ENCODE measurements at places on chromosomes 5 and 9.
A peak's percentile ranks its signal among the peaks of the same experiment; 100 is the strongest.

DNA sequence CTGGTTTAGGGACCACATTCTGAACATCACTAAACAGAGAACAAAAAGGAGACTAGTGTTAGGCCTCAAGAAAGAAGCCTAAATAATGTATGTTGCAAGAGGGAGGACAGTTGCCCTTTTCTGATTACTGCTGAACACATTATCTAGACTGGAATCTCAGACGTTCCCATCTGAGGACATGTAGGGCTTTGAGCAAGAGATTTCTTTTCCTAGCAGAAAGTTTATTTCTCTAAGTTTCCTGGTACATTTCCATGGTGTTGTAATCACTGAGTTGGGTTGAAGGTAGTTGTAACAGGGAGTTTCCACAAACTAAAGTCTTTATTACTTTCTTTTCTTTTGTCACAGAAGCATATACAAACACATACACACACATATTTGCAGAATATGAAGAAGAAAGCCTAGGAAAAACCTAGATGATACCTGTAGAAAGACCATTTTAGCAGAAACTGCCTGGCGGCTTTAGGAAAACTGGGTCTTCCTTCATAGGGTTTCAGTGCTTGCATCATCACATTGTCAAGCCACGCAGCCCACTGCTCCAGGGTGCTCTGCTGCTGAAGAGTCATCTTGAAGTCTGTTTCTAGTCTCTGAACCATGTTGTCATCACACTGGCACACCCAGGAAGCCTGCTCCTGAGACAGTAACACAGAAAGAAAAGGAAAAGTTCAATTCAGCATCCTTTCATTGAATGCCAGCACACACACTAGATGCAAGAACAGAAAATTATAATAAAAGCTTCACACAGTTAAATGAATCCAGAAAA is 269.1 kb downstream of the RFX3 start:
- DNase-seq = no peak
- H3K4me3 ChIP-seq = no peak overlapping the region
- no peaks in the 10 kb centered on the region for H3K27me3 ChIP-seq
- no peaks in the 10 kb centered on the region for H3K4me1 ChIP-seq
- no peak overlapping the region for H3K27ac ChIP-seq

DNA sequence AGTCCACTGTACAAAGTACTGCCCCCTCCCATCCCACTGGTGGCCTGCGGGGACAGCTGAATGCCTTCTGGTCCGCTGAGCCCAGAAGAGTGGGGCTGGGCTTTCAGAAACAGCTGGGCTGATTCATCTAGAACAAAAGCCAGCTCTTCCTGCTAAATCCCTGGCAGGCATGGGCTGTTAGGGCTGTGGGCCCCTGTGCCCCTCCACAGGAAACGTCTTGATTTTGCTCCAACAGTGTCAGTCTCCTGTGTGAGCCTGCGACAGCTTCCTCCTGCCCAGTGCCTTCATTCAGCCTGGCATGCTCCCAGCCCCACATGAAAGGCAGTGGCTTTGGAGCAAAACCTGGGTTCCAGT is 6.9 kb upstream of the GSN start:
- H3K4me1 ChIP-seq = no peaks in the 10 kb centered on the region
- H3K36me3 ChIP-seq = no peaks in the 10 kb centered on the region
- H3K27me3 ChIP-seq = no peaks in the 10 kb centered on the region

DNA sequence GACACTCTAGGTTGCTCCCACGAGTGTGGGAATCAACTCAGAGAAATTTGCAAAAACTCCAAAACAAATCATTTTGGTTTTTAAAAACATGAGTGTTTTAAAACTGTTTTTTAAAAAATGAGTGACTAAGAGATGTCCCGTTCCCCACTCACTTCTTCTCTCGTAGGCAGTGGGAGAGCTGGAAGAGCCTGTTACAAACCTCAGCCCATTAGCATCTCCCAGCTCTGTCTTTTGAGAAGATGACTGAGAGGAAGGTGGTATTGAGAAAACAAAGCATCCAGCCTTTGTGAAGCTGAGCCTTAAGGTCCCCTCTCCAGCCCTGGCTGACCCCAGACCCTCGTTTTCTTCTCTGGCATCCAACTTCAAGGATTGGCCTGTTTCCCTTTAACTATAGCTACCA is 4.7 kb upstream of the ANKRD33B start:
- no peak overlapping the region for H3K4me3 ChIP-seq
- H3K27ac ChIP-seq = no peak overlapping the region
- H3K36me3 ChIP-seq = no peaks in the 10 kb centered on the region
- H3K4me1 ChIP-seq = peaks cover 12% of the 10 kb centered on the region
- H3K27me3 ChIP-seq = peaks cover 12% of the 10 kb centered on the region

DNA sequence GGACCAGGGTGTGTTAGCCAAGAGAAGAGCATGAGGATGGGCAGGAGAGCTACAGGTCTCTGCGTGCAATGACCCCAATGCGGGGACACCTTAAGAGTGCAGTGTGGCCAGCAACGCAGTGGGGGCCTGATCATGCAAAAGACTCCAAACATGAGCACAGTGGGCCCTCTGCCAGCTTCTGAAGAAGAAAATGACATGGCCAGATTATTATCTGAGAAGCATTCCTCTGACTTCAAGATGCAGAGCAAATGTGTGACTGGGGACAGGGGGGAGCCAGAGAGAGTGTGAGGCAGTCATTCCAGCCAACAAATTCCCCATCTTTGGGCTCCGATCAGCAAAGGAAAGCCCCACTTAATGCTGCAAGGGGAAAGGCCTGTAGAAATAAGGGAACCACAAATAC is 229.4 kb downstream of the CDK5RAP2 start:
- no peak overlapping the region for H3K4me3 ChIP-seq
- H3K27ac ChIP-seq = no peak overlapping the region

DNA sequence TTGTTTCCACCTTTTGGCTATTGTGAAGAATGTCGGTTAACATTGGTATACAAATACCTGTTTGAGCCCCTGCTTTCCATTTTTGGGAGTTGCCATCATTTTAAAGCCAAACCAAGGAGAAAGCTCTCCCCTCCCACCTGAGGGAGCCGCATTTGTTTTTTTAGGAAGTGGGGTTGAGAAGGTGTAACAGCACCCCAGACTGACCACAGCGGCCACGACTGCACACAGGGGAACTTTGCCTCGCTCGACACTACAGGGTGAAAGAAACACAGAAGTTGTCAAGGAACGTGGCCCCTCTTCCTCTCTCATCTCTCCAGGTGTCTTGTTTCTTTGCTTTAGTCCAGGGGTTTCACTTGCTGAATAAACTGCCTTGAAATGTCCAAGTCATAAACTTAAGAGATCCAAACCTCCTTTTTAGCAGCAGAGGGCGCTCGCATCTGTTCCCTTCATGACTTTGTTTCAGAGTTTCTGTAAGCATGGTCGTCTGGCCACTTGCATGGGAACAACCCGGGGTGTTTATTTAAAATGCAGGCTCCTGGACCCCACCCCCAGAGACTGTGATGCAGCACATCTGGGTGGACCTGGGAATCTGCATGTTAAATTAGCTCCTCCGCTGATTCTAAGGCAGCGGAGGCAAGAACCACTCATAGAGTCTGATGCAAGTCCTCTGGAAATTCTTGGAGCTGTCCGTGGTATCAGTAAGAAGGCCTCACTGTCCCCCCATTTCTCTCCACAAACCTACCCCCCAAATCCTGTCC is 2.1 kb upstream of the TTLL11 start:
- peaks cover 39% of the 10 kb centered on the region for H3K4me1 ChIP-seq
- peak; percentile 54 for DNase-seq
- H3K27me3 ChIP-seq = no peaks in the 10 kb centered on the region
- H3K36me3 ChIP-seq = no peaks in the 10 kb centered on the region
- H3K4me3 ChIP-seq = no peak overlapping the region
- H3K27ac ChIP-seq = no peak overlapping the region

DNA sequence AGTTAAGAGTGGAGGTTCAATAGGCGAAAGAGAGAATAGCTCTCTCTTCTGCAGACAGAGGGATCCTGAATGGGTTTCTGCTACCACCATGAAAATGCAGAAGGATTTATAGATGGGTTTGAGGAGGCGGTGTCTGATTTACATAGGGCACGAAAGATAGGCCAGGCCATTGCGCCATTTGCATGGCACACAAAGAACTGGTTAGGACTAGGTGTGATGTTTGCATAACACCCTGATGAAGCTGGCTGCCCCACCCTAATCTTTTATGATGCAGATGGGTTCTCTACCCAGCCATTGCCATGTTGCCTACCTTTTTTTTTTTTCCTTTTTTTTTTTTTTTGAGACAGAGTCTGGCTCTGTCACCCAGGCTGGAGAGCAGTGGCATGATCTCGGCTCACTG is 51.4 kb upstream of the PDZD2 start:
- no peaks in the 10 kb centered on the region for H3K36me3 ChIP-seq
- H3K27me3 ChIP-seq = peaks cover 6% of the 10 kb centered on the region
- no peak overlapping the region for H3K27ac ChIP-seq
- DNase-seq = no peak
- no peaks in the 10 kb centered on the region for H3K4me1 ChIP-seq
- H3K4me3 ChIP-seq = no peak overlapping the region

DNA sequence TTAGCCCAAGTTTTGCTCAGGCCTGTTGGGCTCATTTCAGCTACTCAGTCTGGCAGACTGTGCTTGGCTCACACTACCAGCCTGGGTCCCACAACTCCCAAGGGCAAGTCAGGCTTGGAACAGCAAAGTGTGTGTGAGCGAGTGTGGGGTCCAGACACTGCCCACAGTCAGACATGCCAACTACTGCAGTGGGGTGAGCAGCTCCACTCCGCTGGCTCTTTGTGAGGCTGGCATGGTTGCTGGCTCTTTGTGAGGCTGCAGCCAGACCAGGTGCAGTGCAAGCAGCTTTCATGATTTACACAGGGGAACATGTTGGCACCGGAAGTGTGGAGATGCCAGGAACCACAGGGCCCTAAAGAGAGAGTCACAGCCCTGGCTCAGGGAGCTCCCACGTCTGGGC is 606.7 kb upstream of the FAM174A start:
- H3K36me3 ChIP-seq = no peaks in the 10 kb centered on the region
- no peaks in the 10 kb centered on the region for H3K27me3 ChIP-seq
- H3K4me3 ChIP-seq = no peak overlapping the region
- no peak for DNase-seq
- no peak overlapping the region for H3K27ac ChIP-seq

GRCh38 chr5:41649659-41650058 is 139.3 kb upstream of the PLCXD3 start:
- no peaks in the 10 kb centered on the region for H3K4me1 ChIP-seq
- H3K4me3 ChIP-seq = no peak overlapping the region
- no peak overlapping the region for H3K27ac ChIP-seq
- no peak for DNase-seq
- no peaks in the 10 kb centered on the region for H3K27me3 ChIP-seq

GRCh38 chr5:60023255-60023654 is 129.7 kb upstream of the PDE4D start:
- H3K4me3 ChIP-seq = no peak overlapping the region
- no peaks in the 10 kb centered on the region for H3K4me1 ChIP-seq
- DNase-seq = no peak
- no peaks in the 10 kb centered on the region for H3K27me3 ChIP-seq
- no peaks in the 10 kb centered on the region for H3K36me3 ChIP-seq

DNA sequence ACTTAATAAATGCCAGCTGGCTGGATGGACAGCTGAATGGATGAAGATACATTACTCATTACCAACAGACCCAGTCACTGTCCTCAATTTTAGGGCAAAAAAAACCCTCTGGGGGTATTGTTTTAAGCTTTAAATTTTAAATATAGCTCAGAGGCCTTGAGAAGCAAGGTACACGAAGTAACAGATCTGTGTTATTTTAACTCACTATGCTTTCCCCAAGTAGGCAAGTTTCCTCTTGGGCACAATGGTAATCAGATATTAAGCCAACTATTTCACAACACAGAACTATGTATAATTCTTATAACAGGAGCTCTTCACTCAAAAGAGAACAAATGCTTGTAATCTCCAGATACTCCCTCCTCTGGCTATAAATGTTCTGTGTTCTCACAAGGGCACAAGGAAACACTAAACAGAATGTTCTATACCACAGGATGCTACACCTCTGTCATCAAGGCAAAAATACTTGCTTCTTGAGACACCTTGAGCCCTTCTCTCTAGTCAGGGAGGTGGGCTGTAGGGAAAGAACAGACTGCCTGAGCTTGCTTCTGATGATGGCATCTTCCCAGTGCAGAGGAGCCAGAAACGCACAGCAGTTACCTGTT is 443.8 kb downstream of the SPOCK1 start:
- DNase-seq = no peak
- H3K36me3 ChIP-seq = no peaks in the 10 kb centered on the region
- peaks cover 7% of the 10 kb centered on the region for H3K4me1 ChIP-seq
- H3K4me3 ChIP-seq = no peak overlapping the region

DNA sequence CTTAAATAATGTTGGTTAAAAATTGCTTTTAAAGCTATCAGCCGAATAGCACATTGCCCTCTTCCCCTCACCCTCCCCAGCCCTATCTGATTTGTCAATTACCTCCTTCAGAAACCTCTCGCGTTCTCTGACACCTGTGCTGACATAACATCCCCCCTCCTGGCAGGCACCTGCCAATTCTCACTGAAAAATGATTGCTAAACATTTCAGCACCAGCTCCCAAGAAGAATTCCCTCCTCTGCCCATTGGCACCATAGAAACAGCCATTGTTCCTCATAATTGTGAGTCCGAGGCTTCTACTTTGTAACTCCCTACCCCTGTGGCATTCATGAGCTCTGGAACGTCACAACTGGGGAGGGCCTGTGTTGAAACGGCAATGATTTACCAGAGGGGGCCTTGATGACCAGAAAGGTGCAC is 20.2 kb downstream of the CDH6 start:
- no peaks in the 10 kb centered on the region for H3K36me3 ChIP-seq
- peak overlapping the region; percentile 4 for H3K4me3 ChIP-seq
- H3K27me3 ChIP-seq = no peaks in the 10 kb centered on the region
- DNase-seq = no peak
- peak overlapping the region; percentile 37 for H3K27ac ChIP-seq

GRCh38 chr9:70007831-70008230 is 35.8 kb upstream of the MAMDC2 start:
- no peaks in the 10 kb centered on the region for H3K36me3 ChIP-seq
- DNase-seq = no peak
- no peak overlapping the region for H3K4me3 ChIP-seq
- no peaks in the 10 kb centered on the region for H3K4me1 ChIP-seq
- H3K27ac ChIP-seq = no peak overlapping the region

DNA sequence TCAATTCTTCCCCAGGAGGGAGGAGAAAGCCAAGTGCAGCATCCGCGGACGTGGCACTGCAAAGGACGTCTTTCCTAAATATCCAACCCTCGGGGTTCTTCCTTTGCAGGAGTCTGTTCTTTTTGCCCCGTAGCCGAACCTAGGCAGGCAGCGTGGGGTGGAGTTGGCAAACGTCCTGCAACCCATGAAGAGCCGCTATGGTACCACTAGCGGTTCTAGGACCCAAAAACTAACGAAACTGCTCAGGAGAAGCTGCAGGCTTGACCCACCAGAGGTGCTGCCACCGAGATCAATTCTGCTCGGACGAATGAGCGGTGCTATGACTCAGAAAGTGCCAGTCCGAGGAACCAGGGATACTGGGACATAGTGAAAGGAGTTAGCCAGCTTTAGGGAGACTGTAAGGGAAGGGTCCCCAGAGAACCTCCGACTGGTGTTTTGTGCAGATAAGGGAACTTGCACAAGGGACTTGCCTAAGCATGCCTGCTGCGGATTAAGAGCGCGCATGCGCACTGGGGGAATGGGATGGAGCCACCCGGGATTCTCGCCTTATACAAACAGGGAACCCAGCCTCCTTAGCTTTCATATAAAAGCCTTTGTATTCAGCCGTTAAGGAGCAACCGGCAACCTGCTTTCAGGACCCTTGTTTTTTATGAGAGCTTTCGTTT is 32.7 kb downstream of the ANXA2R start:
- peak overlapping the region; percentile 85 for H3K27ac ChIP-seq
- no peaks in the 10 kb centered on the region for H3K4me1 ChIP-seq
- no peaks in the 10 kb centered on the region for H3K27me3 ChIP-seq
- DNase-seq = peak; percentile 94

Measured in tibial artery (tissue), 4 donors.